Effector CD8-positive, alpha-beta T cell (primary cell): ENCODE measurements at places on chromosomes 11 and 22.

DNA sequence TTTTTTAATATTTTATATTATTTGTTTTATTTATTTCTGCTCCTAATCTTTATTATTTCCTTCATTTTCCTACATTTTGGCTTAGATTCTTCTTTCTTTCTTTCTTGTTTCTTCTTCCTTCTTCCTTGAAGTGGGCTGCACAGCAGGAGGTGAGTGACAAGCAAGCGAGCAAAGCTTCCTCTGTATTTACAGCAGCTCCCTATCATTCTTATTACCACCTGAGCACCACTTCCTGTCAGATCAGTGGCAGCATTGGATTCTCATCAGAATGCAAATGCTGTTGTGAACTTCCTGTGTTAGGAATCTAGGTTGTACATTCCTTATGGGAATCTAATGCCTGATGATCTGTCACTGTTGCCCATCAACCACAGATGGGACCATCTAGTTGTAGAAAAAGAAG, 784.9 kb upstream of the LUZP2 start:
- no peak for DNase-seq

GRCh38 chr11:65849771-65850216, 8.2 kb downstream of the CFL1 start:
- no peak for DNase-seq

- no peak for DNase-seq
Measured at GRCh38 chr11:70493891-70494290, 95.6 kb downstream of the CTTN start.

DNA sequence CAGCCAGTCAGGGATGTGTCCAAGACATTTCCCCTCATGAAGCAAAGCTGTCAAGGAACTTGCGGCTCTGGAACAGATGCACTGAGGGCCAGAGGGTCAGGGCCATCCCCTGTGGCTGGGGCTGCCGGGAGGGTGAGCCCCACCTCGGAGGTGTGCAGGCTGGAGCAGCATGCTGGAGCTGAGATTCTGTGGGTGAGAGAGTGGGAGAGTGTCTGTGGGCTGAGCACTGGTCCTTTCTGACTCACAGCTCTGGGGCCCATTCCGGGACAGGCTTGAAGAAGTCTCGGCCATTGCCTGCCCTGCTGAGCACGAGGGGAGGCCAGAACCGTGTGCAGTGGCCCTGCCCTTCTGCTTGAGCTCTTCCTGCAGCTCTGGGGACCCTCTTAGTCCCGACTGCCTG, 2.1 kb downstream of the OMP start:
- DNase-seq, result no peak

DNA sequence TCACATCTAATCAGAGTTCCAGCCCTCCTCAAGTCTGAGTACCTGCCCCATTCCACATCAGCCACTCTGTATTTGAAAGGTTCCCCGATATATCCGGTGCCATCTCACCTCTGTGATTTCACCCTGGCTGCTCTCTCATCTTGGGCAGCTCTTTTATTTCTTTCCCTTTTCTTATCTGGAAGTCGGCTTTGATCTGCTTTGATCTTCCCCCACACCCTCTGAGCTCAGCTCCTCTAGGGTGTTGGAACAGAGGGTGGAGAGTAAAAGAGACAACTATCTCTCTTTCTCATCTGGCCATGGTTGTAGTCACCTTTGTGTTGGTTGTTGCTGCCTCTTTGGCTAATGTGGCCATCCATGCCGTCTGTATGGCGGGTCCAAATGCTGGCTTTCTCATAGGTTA, 108.3 kb downstream of the ENTHD1 start:
- no peak for DNase-seq

GRCh38 chr11:134802116-134802515, 390.1 kb upstream of the B3GAT1 start:
- no peak for DNase-seq

- DNase-seq, result no peak
Measured at GRCh38 chr11:8948886-8949285, 6.1 kb upstream of the ASCL3 start.
